ENCODE measurements at places on chromosomes 12 and 14. TPM values are rescaled to one million over a fixed set of nuclear protein-coding genes. Genes with fewer than 3 reads are reported as not detected.

The DICER1 gene
- total RNA-seq, result 1.8 TPM

DNA sequence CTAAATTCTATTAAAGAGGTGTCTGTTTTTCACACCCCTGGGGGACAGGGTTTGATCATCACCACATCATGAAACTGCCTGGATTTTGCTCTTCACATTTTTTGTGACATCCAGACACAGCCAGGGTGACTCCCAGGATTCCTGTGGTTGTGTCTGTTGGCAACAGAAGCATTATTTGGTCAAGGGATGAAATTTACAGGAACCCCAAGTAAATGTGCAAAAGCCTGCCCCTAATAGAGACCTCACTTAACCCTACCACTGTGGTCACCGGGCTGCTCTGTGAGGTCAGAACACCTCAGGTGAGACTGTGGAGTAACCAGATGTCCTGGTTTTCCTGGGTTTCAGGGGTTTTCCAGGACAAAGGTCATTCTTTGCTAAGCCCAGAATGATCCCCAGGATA, 103.8 kb downstream of the DAD1 start:
- DNase-seq, result no peak

GRCh38 chr12:49493900-49494299, 44.9 kb upstream of the KCNH3 start:
- no peak for DNase-seq

DNA sequence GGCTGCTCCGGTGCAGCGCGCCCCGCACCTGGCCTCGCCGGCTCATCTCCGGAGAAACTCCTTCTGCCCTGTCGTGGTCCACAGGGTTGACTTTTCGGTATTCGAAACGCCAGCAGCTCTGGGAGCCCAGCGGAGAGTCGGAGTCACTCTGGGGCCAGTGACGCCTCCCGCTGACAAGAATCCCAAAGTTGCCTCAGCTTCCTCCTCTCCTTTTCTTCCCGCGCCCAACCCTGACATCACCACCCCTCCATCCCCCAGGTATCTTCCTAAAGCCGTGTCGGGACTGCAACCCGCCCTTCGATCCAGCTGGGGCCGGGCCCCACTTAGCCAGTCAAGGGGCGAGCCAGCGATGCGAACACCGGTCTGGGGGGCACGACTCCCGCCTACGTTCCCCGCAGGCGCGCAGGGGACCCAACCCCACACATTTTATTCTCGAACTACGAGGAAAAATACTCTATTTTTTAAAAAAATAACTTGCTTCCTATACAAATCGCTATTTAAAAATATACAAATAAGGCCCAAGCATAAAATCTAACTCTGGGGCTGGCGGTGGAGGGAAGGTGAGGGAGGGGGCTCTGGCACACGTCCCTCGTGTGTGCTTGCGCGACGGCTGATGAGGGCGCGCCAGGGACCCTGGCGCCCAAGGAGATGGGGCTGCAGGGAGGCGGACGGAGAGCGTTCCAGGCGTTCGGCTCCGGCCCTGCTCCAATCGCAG, 2.1 kb downstream of the NKX2-8 start:
- no peak for DNase-seq

Measured in Caki2 (cell line).